ENCODE measurements at places on chromosomes 3 and 15.

- DNase-seq, result no peak
Measured at GRCh38 chr15:52523647-52524046, 5.0 kb downstream of the MYO5A start.

GRCh38 chr3:184592371-184593219 is 31.0 kb downstream of the EPHB3 start:
- no peak for DNase-seq

GRCh38 chr3:140403608-140404007 is 274.3 kb upstream of the TRIM42 start:
- no peak for DNase-seq

DNA sequence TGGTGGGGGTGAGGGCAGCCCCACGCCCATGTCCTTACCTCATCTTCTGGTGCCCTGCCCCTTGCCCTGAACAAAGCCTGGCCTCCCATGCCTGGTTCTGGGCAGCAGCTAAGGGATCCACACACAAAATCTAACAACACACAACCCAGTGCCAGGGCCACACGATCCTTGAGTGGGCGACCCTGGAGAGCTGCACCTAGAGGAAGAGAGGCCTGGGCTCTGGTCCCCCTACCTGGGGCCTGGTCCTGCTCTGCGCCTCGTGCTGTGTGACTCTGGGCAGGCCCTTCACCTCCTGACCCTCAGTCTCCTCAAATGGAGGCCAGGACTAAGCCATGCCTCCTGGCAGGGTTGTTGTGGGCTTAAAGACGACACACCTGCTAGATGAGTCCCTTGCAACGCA is 20.0 kb upstream of the C3orf22 start:
- DNase-seq, result no peak

DNA sequence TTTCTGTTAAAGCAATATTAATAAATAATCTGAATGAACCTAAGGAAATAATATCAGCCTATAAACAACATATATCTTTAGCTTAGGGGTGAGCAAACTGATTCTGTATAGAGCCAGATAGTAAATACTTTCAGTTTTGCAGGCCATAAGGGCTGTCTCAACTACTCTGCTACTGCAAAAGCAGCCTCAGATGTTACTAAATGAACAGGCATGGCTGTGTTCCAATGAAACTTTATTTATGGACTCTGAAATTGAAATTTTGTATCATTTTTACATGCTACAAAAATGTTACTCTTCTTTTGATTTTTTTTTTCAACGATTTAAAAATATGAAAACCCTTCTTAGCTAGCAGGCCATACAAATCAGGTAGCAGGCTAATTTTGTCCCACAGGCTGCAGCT is 212.8 kb upstream of the PRICKLE2 start:
- DNase-seq, result no peak

DNA sequence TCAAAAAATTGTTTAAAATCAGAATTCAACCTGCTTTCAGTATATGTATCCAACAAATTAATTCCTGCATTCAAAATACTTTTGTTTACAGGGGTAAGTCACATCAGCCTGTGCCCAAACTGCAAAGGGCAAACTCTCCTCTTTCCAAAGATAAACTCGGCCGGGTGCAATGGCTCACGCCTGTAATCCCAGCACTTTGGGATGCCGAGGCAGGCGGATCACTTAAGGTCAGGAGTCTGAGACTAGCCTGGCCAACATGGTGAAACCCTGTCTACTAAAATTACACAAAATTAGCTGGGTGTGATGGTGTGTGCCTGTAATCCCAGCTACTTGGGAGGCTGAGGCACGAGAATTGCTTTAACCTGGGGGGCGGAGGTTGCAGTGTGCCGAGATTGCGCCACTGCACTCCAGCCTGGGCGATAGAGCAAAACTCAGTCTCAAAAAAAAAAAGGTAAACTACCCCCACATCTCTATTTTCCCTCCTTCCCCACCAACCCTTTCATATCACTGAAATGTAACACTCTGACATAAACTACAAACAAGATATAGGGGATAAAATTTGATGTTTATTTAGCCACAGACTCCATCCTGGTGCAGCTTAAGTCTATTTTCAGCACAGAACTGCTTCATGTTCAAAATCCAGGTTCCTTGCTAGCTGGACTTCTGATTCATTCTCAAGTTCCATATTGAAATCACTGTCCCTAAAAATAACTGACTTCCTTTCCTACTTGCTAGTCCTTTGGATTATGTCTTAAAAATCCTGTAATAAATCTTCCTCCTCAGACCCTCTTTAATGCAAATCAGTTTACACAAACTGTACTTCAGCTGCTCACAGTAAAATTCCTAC is 15.4 kb downstream of the UBP1 start:
- no peak for DNase-seq

- DNase-seq, result no peak
Measured at GRCh38 chr3:78274475-78275065, 1234.7 kb downstream of the ROBO2 start.

GRCh38 chr3:184954251-184954650 is 142.3 kb downstream of the VPS8 start:
- no peak for DNase-seq

DNA sequence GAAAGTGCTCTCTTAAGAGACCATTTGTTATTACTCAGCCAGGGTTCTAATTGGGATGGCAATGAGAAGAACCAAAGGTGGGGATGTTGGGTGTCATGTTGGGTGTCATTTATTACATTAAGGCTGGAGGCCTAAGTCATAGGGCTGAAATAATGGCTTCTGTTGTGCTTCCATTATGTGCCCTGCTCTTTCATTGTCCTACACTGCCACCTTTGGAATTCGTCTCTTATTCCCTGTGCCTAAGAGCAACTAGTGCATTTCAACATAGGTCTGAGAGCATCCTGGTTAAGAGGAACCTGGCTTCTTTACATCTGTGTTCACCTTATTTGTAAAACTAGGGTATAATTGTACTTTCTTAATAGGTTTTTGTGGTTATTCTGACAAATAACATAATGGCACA is 32.2 kb downstream of the RIOX2 start:
- no peak for DNase-seq

- no peak for DNase-seq
Measured at GRCh38 chr3:168865022-168865551, 769.4 kb upstream of the GOLIM4 start.

- DNase-seq, result no peak
Measured at GRCh38 chr3:76997733-76998132, 42.2 kb upstream of the ROBO2 start.

DNA sequence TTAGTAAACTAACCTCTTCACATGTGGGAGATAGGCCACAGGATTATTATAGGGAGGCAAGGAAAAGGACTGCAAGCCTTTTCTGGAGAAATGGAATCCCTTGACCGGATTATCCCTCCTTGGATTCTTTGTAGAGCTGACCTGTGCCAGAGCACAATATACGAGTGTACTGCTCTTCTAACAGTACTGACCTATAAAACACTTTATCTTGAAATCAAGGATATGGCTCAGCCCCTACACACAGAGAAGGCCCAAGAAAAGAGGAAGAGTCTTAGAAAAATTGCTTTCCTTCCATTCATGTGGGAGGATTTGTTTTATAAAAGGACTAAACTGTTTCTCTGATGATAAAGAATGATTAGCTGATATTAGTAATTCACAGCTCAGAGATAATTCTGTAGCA is 42.2 kb downstream of the DMXL2 start:
- DNase-seq, result no peak

- DNase-seq, result no peak
Measured at GRCh38 chr15:59818336-59818735, 129.2 kb upstream of the BNIP2 start.

GRCh38 chr3:114284644-114285043 is 9.2 kb upstream of the TIGIT start:
- DNase-seq, result no peak

DNA sequence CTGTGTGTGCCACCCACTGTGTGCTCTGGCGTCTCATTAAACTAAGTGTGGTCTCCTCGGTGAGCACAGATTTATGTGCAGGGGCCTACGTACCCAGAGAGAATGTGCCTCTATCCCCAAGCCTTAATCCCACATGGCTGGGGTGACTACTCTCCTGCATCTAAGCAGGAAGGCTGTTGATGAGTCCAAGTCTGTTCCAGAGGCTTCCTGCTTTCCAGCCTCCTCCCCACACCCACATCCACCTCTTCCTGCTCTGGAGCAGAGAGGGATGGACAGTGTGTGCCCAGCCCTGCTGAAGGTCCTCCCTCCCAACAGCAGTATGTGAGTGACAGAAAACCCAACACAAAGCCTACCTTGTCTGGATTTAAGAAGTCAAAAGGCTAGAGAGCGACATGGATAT is 38.8 kb upstream of the BCL2L10 start:
- DNase-seq, result no peak

- peak; percentile 82 for DNase-seq
Measured at GRCh38 chr3:178001670-178002101, 534.5 kb upstream of the KCNMB2 start.

GRCh38 chr3:63896332-63897030 is 15.7 kb downstream of the SCAANT1 start:
- DNase-seq, result no peak

DNA sequence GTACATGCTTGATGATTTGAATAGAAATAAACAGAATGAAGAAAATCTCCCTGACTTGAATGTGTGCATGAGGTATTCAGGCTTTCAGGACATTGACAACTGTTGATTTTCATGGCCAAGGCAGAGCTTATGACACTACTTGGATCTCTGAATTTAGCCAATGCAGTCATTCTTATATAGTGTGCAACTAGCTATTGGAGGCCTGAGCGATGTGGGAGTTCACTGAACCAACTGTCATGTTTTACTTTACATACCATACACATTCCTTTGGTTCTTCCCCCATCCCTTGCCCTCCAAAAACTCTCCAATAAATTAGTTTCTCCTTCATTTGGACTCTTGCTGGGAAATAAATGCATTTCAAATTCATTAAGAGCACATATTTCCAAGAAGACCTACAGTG is 460.4 kb downstream of the RBMS3 start:
- no peak for DNase-seq

GRCh38 chr15:27087651-27088583 is 116.9 kb downstream of the GABRG3 start:
- DNase-seq, result no peak

GRCh38 chr3:175199961-175200360 is 340.8 kb downstream of the NAALADL2 start:
- DNase-seq, result no peak

DNA sequence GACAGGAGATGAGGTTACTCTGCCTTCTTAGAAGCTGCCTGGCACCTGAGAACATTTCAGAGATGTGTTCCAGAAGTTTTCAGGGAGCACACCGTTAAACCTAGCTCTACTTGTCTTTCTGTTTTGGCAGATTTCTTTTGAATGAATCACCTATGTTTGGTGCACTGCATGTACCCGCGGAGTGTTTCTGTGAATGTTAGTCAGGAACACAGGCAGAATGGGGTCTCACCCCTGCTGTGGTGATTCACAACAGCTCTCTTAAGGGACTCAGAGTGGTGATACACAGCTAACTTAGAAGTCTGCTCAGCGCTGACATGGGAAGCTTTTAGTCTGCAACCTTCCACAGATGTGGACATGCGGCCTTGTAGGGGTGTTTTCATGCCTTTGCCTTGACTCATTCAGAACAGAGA is 24.0 kb downstream of the TSEN2 start:
- DNase-seq, result no peak

- DNase-seq, result no peak
Measured at GRCh38 chr3:156416846-156417558, 137.9 kb downstream of the SSR3 start.

DNA sequence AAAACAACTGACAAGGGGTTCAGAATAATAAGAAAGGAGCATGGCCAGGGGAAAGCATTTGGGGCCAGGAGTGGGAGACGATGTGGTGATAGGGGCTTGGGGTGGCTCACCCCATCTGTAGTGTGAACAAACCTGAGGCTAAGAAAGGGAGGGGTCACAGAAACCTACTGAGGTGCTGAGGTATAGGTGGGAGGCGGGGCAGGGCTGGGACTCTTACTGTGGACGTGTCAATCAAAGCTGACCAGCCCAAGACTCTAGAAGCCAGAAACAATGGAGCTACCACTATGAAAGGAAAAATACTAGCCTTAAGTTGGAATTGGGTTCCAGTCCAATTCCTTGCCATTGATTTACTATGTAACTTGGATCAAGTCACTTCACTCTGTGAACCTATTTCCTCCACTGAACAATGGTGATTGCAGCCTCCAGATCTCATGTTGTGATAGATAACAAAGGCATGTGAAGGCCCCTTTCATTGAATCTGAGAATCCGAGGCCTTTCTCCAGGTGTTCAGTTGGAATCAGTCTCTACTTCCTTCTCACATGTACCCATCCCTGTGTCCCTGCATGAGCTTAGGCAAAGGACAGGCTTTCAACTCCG is 260.9 kb upstream of the HES1 start:
- DNase-seq, result no peak

DNA sequence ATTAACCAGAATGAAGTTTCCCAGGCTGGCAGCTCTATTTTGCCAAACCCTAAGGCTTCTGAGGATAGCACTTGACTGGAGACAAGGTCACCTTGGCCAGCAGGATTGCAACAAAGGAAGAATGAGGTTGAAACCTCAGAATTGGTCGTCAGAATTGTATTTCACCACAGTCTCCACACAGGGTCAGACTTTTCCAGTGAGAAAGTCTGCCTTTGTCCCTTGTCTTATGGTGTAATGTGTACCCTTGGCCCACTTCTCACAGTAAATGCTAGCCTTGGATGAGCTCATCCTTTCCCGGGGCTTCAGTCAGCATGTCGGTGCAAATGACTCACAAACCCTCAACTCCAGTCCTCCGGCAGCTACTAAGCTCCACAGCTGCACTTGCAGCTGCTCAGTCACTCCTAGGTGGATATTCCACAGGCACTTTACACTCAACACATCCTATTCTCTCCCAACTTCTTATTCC is 19.7 kb downstream of the SSR3 start:
- DNase-seq, result peak; percentile 65

DNA sequence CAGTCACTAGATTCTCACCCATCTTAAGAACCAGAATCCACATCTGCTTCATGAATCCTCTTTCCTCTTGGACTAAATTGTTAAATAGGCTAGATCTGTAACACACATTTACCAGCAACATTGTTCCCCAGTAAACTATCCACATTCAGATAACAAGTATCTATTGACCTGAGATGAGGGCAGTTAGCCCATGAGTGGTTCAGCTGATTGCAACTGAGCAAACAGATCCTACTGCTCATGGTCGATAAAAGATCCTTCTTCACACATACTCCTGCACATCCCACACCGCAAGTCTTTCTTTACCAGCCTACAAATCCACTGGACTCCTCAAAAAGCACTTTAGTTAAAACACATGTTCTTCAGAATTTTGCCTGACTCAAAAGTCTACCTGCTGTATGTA is 59.2 kb downstream of the UACA start:
- DNase-seq, result no peak
